HuH-7.5 (cell line): ENCODE measurements at places on chromosomes 1 and 21.
A peak's percentile ranks its signal among the peaks of the same experiment; 100 is the strongest.

DNA sequence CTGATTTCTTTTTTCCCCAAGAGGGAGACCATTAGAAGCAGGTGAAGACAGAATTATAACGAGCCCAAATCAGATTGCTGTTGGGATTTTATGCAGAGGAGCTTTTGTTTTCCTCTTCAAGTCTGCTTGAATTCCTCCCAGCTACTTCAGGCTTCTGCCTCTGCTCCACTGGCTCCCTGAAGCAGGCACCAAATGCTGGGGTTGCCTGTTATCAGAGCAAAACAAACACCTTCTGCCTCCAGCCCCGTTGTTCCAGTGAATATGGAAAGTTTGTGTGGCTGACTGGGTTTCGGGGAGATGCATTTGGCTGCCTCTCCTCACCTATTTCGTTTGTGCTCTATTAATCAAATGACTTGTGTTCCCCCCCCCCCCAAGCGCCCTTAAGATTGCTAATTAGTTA is 209.2 kb downstream of the URB2 start:
- DNase-seq, result no peak

GRCh38 chr1:64748222-64748621 is 3.3 kb downstream of the RAVER2 start:
- no peak for DNase-seq

DNA sequence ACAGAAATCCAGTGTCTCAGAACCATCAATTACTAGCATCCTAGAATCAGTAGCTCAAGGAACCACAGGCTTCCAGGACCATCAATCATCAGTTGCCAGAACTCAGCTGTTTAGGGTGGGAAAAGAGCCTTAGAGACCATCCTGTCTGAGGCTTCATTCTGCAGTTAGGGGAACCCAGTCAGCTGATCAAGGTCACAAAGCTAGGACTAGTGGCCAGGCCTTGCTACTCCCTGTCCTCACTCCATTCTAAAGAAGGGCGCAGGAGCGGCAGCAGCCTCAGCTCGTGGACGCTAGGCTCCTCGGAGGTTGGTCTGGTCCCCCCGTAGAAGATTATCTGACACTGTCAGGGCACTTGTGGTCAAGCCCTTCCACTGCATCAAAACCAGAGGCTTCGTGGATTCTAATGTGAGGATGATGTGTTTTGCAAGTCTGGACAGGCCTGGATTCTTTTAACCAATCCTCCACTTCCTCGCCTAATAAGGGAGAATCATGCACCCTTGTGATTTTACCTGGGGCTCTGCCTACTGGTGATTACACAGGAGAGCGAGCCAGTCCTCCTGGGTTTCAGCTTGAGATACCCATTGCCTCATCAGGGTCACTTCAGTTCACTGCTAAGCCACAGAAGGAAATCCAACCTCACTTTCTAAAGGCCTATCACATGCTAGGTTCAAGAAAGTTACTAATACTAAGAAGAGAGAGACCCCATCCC is 41.7 kb upstream of the IFFO2 start:
- DNase-seq, result no peak

DNA sequence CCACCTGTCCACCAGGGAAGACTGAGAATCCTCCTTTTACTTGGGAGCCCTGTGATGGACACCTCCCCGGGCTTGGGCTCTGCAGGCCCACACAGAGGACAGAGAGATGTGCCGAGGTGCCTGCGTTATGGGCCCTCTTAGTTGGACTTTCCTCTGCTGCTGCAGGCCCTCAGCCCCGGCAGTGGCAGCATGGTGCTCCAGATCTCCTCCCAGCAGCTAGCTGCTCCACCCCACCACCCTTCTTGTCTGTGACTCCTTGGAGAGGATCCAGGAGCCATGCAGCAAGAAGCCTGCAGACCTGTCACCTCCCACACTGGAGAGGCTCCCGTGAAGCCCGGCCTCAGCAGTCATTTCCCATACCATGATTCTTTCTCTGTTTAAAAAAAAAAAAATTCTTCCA is 27.4 kb downstream of the PHGDH start:
- no peak for DNase-seq

DNA sequence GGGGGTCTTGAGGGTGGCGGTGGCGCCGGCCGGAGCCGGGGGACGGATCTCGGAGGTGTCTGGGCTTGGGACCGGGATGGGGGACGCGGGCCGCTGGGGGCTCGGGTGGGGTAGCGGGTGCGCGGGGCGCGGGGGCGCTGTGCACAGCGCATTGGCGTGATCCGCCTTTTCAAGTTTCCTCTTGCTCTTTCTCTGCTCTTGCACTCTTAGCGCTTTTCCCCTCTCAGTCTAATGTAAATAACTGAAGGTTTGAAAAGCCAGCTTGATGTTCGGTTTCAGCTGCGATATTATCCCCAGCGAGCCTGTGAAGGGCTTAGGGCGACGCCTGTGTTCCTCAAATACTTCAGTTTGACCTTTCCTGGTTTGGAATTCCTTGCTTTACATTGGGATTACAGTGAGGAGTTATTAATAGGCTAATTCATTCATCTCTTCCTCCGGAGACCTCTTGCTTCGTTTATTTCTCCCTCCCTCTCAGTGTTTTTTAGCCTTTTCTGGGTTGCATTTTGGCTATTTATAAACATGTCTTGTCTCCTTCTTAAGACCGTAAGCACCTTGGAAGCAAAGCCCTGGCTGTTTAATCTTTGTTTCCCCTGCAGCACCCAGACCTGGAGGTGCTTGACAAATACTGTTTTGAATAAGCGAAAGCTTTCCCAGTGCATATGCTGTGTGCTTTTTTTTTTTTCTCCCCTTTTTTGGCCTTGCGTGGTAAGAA is 693 bp downstream of the RAB4A start:
- peak; percentile 23 for DNase-seq

DNA sequence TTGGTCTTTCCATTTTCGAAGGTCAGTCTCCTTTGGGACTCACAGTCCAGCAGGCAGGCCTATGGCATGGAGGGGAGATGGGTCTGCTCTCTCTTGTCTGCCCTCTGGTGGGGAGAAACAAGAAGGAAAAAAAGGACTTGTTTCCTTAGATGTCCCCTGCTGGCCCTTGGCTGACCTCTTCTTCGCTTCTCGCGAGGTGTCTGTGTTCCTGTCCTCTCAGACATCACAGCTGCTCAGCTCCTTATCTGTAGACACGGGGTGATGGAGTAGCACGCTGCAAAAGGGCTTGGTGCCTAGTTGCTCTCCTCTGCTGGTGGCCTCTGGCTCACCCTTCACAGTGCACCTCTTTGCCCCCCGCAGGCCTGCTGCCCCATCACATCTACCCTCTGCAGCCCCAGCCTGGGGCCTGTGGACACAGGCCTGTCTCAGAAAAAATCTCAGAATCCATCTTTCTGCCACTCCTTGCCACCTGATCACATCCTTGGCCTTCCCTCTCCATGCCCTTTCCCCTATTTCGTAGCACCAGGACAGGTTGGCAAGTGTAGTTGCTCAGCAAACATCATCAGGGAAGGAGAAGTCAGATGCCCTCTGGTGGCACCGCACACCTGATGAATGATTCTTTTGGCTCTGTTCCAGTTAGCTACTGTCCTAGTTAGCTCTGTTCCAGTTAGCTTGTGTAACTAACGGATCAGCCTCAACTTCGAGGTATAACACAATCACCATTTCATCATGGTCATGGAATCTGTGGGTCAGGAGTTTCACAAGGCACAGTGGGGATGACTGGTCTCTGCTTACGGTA is 18.7 kb upstream of the AK2 start:
- peak; percentile 68 for DNase-seq

GRCh38 chr1:17440827-17441168 is 1.3 kb upstream of the RCC2 start:
- DNase-seq, result no peak

- DNase-seq, result peak; percentile 34
Measured at GRCh38 chr1:81414488-81415015, 386.2 kb upstream of the ADGRL2 start.

GRCh38 chr1:225998560-225999226 is 450 bp downstream of the SDE2 start:
- no peak for DNase-seq

DNA sequence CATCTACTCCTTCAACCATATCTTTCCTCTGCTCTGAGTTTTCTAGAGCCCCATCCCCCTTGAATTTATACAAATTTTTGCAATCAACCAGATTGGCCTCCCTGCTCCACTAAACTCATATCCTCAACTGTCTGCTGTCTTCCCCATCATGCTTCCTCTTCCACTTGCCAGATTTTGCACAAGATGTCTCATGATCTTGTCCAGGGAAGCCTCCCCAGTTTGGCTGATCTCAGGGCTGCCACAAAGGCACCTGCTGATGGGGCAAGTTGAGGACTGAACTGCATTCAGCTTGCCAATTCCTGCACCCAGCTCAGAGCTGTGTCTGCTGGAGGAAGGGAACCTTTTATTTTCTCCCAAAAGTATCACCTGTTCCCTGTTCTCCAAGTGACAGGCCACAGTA is 3.9 kb upstream of the KCNJ9 start:
- no peak for DNase-seq

DNA sequence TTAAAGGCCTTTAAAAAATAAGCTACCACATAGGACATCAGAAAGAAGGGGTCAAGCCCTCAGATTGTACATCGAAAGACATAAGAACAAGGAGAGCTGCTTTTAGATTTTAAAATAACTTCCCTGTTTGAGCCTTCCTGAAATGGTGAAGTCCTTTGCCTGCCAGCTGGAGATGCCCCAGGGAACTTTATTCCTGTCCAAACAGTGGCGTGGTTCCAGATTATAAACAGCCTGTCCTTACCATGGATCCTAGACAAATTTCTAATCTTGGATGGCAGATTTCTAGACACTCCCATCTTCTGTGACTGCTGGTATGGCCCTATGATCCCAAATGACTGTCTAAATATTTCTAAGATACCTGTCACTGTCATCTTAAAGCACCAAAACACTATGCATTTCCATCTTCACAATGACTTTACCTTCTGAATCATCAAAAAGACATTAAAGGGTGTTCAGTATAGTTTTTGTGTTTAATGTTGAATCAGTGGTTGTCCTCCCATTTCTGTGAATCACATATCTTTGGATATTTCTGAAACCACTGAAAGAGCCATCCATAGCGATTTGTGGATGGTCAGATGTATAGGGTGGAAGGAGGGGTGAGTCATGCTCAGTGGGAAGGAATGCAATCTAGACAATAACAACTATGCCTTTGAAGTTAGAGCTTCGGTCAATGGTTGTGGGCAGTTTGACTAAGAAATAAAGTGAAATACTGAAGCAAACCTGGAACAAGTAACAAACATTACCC is 23.2 kb downstream of the ILDR2 start:
- no peak for DNase-seq

- DNase-seq, result no peak
Measured at GRCh38 chr1:71307451-71307850, 226.6 kb upstream of the ZRANB2 start.

GRCh38 chr1:232699814-232700213 is 69.9 kb upstream of the SIPA1L2 start:
- DNase-seq, result no peak

GRCh38 chr1:234396871-234397270 is 23.6 kb downstream of the COA6 start:
- DNase-seq, result no peak

GRCh38 chr21:20856926-20857325 is 141.3 kb upstream of the NCAM2 start:
- no peak for DNase-seq

- DNase-seq, result no peak
Measured at GRCh38 chr1:222653178-222653827, 35.4 kb downstream of the MIA3 start.

- no peak for DNase-seq
Measured at GRCh38 chr1:11301601-11302000, 28.6 kb downstream of the UBIAD1 start.

DNA sequence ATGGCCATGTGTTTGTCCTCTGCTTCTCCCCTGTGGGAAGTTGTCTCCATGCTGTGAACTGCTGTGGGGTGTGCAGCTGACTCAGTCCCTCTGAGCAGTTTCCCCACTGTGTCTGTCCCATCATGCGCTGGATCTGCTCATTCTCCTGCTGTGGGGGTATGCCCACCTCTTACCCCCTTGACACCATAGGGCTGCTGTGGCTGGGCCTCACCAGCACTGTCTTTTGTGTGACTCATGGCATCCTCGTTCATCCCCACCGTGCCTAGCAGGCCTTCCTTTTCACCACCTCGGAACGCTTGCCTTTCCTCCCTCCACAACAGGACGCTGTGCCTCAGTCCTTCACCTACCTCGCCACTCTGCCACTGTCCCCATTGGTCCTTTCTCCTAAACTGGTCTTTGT is 27.3 kb downstream of the VANGL2 start:
- DNase-seq, result no peak

GRCh38 chr1:4424766-4425165 is 229.6 kb upstream of the AJAP1 start:
- no peak for DNase-seq

DNA sequence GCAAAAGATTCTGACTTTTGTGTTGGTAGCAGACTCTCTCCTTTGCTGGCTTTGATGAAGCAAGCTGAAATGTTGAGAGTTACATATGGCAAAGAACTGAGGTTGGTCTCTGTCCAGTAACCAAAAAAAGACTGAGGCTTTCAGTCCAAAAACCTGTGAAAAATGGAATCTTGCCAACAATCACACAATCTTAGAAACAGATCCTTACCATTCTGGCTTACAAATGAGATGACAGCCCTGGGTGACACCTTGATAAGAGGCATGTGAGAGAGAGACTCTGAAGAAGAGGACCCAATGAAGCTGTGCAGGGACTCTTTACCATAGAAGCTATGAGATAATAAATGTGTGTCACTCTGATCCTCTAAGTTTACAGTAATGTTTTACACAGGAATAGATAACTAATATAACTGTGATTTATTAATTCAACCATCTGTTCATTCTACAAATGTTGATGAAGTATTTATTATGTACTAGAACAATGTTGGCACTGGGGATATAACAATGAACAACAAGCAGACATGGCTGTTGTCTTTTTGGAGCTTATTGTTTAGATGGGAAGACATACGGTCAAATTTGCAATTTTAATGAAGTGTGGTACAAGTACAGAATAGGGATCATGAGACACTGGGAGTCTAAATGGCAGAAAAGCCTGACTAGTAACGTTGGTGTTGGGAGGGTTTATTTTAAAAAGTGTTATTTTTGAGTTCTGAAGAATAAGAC is 251.0 kb downstream of the OLFM3 start:
- DNase-seq, result no peak

DNA sequence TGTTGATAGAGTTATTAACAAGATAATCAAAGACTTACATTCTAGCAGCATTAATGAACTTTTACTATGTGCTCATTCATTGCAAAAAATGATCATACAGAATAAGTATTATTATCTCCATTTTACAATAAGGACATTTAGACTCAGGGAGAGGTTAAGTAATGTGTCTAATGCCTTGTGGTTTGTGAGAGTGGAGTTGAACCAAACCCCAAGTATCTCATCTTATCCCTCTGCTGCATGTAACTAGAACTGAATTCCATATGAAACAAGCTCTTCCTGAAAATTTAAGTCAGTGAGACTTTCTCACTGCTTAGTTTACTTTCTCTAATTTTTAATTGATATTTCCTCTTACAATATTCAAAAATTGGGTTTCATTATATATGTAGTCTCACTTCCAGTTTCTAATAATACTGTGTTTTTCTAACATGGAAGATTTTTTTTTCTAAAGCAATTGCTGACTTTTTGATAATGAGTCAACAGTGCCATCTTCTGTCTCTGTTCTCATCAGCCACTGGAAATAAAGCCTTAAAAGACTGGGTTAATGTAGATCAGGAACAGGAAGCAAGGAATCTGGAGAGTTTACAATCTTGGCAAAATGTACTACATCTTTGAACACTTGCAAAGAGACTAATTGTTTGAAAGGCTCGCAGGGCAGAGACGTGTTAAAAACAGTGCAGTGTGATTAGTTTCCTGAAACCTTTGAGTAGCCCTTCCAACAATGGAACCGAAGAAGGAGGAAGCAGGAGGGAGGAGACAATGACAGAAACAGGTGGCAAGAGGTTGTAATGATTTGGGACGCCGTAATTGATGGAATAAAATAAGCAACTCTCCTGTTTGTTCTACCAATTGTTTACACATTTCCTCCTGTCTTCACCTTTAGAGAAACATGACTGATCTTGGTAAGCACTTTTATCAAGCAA is 567.6 kb downstream of the MRPL39 start:
- no peak for DNase-seq
